ENCODE measurements at places on chromosomes 6 and 20.

DNA sequence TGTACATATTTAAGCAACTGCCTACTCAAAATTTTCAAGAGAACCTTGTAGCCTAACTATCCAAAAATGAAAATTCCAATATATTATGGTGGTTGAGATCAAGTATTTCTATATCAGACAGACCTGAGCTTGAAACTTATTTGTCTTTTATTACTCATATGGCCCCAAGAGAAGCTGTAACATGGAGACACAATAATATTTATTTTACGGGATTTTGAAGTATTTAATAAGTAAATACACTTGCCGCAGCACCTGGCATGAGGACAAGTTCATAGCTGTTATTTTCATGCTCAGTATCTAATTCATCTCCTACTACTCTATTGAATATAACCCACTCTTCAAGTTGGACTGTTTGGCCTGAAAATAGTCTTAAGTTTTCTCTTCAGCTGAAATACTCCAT, 28.0 kb downstream of the PTPRK start:
- no peak for DNase-seq

DNA sequence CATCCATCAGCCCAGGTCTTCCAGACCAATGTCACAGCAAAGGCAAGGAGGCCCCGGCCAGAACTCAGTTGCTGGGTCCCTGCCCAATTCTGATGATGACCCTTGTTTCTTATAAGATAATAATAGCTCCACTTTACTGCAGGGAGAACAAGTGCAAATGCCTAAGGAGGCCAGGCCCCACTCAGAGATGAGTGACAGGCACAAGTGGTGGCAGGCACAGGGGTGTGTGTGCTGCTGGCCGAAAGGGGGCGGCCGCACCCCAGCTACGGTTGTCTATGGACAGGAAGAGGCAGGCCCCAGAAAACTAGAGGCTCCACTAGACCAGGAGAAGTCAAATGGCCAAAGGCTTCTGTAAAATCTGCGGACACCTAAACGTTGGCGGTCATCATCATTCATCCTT, 28.6 kb downstream of the GNAS-AS1 start:
- DNase-seq, result no peak

DNA sequence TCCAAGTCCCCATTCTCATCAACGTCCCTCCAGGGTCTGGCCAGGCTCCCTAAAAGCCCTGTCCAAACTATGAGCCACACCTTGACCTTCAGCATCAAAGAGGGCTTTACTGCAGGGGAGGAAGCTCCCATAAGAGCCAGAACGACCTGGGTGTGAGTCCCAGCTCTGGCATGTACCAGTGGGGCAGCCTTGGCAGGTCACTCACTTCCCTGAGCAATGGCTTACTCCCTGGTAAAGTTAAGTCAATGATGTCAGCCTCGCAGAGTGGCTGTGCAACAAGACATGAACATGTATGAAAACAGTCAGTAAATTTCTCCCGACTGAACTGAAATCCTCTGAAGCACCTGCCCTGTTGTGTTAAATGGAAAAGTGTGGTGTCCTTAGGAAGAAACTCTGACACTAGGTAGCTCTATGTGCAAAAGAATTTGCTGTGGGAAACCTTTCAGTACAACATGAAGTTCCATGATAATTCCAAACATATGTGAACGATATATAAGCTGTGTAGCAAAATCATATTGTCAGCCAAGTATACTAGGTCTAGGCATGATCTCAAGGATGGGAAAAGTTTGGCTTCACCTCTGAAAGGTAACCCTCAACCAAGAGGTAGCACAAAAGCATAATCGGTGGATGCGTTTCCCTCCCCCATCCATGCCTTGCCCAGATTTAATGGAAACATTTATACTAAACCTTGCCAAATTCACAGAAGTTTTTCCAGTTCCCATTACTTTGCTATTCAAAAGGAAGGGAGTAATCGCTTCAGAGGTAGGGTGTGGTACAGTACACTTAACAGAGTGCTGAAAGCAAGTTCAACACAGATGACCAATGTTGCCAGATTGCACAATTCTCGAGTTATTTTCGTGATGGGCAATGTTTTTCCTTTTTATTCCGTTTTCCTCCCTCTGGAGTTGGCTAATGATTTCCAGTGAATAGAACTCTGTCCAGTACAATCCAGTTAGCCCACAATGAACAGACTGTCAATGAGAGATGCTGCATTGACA, 49.0 kb upstream of the RANBP9 start:
- DNase-seq, result no peak

- DNase-seq, result no peak
Observed at GRCh38 chr6:157896932-157897331, 73.9 kb downstream of the SNX9 start.

DNA sequence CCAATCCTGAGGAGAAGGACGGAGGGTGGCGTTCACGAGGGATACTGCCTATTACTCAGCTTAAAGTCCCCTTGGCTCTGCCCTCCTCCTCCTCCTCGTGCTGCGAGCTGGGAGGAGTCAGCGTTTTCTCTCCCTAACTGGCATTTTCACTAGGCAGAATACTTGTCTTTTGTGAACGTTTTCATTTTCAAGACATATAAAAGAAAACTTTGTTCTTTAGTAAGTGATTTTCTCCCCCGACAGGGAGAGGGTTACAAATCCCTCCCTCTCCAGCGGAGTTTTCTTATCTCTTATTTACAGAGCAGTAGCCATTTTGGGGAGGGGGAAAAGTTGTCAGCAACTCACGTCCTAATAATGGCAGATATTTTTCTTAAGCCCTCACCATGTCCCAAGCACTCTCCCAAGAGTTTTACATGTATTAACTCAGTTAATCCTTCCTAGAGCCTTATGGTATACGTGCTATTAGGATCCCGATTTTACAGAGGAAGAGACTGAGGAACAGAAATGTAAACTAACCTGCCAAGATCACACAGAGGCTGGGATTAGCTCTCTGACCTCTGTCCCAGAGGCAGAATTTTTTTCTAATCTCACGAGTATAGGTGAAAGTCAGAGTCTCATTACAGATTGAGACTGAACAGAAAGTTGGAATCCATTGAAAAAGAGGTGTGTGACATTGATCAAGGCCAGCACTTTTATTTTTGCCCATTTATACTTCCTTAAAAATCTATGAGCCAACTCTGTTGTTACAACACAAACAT, 30.0 kb upstream of the ZNF217 start:
- DNase-seq, result no peak

GRCh38 chr20:37454636-37455385, 66.2 kb upstream of the NNAT start:
- no peak for DNase-seq

DNA sequence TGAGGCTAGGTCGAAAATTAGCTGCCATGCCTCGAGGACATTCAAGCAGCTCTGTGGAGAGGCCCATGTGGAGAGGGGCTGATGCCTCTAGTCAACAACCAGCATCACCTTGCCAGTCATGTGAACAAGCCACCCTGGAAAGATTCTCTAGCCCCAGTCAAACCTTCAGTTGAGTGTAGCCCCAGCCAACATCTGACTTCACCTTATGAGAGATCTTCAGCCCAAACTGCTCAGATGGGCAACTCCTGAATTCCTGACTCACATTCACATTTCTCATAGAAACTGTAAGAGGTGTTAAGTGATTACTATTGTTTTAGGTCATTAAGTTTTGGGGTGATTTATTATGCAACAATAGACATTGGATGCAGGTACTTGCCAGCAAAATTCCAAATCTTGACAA, 44.9 kb downstream of the GJA10 start:
- no peak for DNase-seq

DNA sequence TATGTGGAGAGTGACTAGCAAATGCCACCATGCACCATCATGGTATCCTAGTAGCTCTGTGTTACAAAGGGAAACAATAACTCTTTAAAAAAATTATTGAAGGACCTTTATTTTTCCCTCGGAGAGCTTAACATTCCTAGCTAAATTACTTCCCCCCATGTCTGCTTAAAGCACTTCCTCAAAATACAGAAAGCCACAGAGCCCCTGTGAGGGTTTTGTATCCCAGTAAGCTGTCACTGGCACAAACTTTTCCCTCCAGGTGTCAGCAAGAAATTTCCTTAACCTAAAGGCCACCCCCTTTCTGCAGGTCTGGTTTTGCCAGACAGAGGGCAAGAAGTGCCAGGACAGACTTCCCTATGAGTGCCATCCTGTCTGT, 340.0 kb upstream of the PRDM1 start:
- no peak for DNase-seq

DNA sequence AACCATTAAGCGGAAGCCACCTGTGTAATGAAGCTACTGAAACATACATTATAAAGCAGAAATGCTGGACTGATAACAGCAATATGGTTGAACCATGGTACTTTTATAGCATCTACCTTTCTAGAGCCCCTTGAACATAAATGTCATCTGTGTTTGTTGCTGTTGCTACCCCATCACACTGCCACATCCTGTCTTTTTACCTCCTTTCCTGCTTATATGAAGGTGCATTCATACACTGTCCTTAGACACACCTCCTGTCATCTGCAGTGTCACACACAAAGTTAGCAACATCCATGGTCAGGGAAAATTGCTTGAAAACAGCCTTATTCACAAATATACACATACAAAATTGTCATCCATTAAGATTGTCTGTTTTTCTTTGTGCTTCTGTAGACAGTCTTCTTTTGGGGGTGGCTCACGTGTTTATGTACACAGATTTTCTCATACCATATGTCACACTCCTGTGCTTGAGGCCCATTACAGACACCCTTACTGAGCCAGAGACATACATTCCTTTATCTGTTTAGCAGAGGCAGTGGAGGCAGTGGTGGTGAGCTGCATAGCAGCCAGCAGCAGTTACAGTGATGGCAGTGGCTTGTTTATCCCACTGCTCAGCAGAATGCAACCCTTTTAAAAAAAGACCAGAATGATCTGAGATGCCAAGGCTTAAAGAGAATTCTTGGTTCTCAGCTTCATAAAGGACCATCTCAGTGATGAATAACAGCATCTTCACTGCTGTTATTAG, 25.9 kb downstream of the C6orf62 start:
- DNase-seq, result no peak

GRCh38 chr20:37114012-37114411, 18.2 kb upstream of the RBL1 start:
- no peak for DNase-seq

DNA sequence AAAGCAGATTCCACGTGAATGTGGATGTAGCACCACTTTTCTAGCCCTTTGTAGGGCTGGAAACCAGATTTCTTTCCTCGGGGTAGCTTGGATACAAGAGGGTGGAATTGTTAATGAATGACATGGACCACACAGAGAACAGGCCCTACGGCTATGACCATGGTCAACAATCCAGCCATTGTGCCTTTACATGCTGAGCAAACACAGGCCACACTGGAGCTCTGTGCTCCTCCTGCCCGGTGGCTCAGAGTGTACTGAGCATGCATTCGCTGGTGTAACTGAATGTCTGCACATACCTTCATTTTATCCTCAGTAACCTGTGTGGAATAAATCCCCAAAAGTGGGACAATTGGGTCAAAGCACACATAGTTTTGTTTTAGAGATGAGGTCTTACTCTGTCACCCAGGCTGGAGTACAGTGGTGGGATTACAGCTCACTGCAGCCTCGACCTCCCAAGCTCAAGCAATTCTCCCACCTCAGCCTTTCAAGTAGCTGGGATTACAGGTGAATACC, 32.8 kb downstream of the LRP11 start:
- DNase-seq, result no peak

DNA sequence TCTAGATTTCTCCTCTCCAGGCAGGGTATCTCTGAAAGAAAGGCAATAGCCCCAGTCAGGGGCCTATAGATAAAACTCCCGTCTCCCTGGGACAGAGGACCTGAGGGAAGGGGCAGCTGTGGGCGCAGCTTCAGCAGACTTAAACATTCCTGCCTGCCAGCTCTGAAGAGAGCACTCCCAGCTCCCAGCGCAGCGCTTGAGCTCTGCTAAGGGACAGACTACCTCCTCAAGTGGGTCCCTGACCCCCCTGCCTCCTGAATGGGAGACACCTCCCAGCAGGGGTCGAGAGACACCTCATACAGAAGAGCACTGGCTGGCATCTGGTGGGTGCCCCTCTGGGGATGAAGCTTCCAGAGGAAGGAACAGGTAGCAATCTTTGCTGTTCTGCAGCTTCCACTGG, 556.9 kb downstream of the EPM2A start:
- no peak for DNase-seq

DNA sequence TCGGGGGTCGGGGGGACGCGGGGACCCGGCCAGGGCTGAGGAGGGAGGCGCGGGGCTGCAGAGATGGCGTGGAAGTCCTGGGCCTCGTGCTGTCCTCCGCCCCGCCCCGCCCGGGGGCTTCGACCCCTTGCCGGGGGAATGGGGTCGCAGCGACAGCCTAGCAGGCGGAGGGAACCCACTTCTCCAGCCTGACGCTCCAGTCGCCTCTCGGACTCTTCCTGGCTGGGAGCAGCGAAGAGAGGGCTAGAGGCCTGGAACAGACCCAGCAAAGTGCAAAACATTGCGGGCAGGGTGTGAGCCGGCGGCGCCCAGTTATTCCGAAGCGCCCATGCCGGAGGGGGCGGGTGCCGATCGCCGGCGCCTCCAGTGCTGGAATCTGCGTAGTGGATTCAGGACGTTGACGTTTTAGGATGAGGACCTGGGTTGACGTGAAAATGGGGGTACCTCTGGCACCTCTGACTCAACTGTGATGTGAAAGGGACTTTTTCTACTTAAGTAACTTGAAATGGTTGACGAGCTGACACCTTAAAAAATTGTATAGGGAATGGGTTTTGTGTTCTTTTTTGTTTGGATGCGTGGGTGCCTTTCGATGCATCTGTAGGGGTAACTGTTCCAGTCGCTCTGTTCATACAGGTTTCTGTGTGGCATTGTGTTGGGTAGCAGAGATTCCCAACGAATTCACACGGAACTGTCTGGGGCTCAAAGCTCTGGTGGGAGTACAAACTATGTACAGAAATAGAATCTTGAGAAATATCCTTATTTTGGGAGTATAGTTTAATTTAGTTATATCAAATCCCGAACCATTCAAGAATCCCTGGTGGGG, 1.4 kb downstream of the SLC35F1 start:
- no peak for DNase-seq

DNA sequence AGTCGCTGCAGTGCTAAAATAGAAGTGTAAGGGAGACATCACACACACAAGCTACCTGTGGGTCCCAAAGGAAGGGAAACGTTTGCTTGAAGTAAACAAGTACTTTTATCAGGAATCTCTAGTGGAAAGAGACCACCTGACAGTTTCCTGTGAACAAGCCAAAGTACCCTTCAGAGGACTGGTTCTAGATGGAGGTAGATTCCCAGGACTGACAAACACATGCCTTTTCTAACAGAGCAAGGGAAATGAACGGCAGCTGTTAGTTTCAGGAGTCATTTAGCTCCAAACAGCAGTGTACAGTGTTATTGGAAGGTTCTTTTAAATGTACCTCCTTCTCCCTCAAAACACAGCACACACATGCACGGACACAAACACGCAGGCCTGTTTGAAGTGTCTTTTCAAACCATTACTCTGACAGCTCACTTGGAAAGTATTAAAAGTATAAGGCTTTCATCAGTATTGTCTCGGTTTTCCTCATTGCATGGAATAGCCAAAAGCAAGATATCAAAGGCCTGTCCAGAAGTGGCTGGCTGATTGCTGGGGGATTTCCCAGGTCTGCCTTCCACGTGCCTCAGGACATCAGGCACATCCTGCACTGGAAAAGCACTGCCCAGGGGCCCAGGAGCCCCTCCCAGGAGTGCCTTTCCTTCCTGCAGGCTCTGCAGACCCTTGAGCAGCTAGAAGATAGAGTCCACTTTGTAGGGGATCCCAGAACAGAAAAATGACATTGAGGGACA, 393.2 kb upstream of the SOX4 start:
- no peak for DNase-seq

GRCh38 chr20:61929561-61929960, 136.1 kb downstream of the TAF4 start:
- no peak for DNase-seq
